ENCODE measurements at places on chromosomes 3 and 15. TPM values are rescaled to one million over a fixed set of nuclear protein-coding genes. Genes with fewer than 3 reads are reported as not detected.

DNA sequence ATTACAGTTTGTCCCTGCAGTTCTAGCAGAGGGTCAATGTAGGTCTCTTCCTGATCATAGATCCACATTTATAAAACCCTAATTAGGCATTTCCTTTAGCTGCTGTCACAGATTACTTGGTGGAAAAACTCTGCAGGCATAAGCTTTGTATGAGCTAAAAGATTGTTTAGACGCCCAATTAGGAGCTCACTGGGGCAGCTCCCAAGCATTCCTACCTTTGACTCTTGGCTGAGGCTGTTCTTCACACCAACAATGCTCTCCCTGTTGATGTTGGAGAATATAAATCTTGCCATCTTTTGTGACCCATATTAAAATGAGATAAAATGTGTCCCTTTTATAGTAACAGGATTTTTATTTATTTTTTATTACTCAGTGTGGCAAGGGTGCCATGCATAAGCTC is 148.3 kb upstream of the TRIM42 start:
- DNase-seq = no peak

DNA sequence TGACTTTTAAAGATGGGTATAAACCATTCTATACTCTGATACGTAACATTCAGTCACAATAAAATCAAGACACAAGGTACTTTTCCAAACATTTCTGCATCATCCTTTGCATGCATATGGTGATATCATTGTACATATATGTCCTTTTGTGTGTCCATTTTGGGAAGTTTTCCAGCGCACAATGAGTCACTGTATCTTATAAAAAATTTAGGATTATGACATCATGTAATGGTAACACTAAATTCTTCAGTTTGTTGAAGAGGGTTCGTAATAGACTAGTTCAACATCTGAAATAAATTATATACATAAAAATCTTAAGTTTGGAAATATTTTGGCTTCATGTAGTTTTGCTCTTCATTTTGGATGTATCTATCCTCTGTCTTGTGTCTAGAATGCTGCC is 480.9 kb downstream of the ROBO1 start:
- DNase-seq = no peak

GRCh38 chr3:27903446-27903845 is 181.3 kb upstream of the EOMES start:
- no peak for DNase-seq

- DNase-seq = no peak
Observed at GRCh38 chr3:133998691-133999241, 31.0 kb downstream of the SLCO2A1 start.

DNA sequence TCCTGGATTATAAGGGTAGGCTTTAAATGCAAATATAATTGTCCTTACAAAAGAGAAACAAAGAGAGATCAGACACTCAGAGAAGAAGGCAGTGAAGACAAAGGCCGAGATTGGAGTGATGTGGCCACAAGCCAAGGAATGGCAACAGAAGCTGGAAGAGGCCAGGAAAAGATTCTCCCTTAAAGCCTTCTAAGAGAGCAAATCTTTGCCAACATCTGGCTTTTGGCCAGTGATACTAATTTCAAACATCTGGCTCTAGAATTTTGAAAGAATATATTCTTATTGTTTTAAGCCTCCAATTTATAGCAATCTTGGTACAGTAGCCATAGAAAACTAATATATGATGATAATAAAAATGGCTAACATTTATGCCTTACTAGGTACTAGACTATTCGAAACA is 615.8 kb upstream of the ZNF385D start:
- no peak for DNase-seq

GRCh38 chr3:145087038-145087437 is 1073.9 kb downstream of the PLOD2 start:
- no peak for DNase-seq

TERC gene
- total RNA-seq = 434 TPM

PIERCE2 gene
- total RNA-seq = 4.6 TPM

UPK1B gene
- total RNA-seq = not detected

SLC24A5 gene
- not detected for total RNA-seq

All from LHCN-M2 (cell line).